ENCODE measurements at places on chromosomes 16 and 17. TPM values are rescaled to one million over a fixed set of nuclear protein-coding genes. Genes with fewer than 3 reads are reported as not detected.

DNA sequence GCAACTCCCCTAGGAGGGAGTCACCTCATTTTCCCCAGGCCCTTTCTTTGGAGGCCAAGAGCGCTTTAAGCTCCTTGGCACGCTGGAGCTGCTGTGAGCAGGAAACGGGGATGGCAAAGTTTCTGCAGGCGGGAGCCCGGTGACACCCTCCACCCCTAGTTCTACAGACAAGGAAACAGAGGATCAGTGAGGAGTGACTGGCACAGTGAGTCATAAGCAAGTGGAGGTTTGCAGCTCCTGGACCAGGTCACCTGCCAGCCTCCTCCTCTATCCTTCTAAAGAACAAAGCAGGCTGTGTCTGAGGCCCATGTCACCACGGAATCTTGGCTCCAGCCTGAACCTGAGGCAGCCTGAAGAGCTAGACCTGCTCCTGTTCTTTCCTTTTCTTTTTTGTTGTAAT lies 141.9 kb downstream of the TMEM132E start:
- no peak for DNase-seq

The MYH1 gene
- not detected for total RNA-seq

DNA sequence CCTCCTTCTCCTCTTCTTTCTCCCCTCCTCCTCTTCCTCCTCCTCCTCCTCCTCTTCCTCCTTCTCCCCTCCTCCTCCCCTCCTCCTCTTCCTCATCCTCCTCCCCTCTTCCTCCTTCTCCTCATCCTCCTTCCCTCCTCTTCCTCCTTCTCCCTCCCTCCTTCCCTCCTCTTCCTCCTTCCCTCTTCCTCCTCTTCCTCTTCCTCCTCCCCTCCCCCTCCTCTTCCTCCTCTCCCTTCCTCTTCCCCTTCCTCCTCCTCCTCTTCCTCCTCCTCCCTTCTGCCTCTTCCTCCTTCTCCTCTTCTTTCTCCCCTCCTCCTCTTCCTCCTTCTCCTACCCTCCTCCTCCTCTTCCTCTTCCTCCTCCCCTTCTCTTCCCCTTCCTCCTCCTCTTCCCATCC lies 5.1 kb upstream of the PITPNM3 start:
- DNase-seq = no peak

The SLC38A8 gene
- 0.80 TPM for total RNA-seq

- DNase-seq = peak; percentile 17
Measured at GRCh38 chr17:31068291-31068690, 26.5 kb upstream of the NF1 start.

GRCh38 chr16:75087375-75087979 lies 29.1 kb downstream of the LDHD start:
- no peak for DNase-seq

- DNase-seq = no peak
Measured at GRCh38 chr16:47644166-47644565, 183.0 kb downstream of the PHKB start.

The CDT1 gene
- total RNA-seq = 25.3 TPM

DNA sequence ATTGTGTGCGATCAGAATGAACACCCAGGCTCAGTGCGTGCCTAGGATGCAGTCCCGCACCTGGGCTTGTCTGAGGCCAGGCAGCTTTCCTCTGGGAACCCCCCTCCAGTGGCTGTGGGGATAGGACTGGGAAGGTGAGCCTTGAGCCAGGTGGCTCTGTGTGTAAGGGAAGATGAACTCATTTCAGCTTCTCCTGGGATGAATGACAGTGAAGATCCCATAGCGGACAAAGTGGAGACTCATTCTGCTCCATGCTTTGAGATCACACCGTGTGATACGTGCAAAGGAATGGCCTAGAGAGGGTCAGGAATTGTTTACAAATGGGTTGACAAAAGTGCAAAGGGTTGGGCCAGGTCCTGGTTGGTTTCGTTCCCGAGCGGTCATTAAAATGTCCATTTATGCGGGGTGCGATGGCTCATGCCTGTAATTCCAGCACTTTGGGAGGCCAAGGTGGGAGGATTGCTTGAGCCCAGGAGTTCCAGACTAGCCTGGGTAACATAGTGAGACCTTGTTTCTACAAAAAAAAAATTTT lies 15.8 kb downstream of the GPRC5C start:
- no peak for DNase-seq

DNA sequence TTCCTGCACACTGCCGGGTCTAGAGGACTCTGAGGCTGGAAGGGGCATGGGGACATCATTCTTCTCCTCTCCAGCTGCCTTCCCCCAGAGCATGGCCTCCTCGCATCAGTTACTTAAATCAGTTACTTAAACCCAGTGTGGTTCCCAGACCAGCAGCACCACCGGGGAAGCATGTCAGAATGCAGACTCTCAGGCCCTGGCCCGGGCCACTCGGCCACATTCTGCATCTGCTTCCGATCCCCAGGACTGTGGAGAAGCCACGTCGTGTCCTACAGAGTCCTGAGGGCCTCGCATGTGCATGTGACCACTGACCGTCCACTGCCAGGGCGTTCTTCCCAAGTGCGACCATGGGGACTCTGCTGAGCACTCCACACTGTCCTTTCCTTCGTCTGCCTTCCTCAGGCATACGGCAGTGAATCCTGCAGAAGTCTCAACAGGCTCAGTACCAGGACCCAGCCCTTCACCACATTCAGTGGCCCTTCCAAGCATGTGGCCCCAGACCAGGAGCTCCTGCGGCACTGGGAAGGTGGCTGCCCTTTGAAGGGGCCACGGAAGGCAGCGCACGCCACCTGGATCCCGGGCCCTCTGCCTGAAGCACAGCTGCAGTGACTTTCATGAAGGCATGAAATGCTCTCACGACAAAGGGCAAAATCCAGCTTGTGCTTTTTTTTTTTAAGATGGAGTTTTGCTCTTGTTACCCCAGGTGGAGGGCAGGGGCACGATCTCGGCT lies 46.9 kb upstream of the RASD1 start:
- DNase-seq = no peak

GRCh38 chr17:45388604-45389325 lies 43.9 kb downstream of the ARHGAP27 start:
- DNase-seq = no peak

The HSPB9 gene
- total RNA-seq = not detected

The DRC3 gene
- 15.4 TPM for total RNA-seq

DNA sequence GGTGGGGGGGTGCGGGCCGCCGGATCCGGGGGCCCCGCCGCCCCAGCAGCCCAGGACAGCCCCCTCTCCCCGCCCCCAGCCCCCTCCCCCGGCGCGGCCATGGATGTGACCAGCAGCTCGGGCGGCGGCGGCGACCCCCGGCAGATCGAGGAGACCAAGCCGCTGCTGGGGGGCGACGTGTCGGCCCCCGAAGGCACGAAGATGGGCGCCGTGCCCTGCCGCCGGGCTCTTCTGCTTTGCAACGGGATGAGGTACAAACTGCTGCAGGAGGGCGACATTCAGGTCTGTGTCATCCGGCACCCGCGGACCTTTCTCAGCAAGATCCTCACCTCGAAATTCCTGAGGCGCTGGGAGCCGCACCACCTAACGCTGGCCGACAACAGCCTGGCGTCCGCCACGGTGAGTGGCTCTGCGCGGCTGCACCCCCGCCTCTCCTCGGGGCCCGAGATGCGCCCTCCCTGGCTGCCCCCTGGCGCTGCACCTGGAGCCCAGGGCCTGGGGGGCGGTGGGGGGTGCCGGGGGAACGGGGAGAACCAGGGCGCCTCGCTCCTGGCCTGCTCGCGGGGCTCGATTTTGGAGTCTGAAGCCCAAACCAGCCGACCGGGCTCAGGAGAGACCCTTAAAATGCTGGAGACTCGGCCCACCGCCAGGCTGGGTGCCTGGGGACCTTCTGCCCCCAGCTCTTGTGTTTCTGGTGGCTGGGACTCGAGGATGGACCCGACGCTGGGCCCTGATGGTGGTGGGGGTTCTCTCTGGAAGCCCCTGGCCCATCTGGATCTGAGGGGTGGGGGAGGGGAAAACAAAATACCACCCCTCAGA lies 744 bp downstream of the CMIP start:
- peak; percentile 33 for DNase-seq

The GLIS2 gene
- total RNA-seq = 22.2 TPM

GRCh38 chr17:37756051-37756450 lies 11.2 kb upstream of the HNF1B start:
- no peak for DNase-seq

The FN3K gene
- total RNA-seq = 40.4 TPM

The ZPBP2 gene
- not detected for total RNA-seq

The SLFN14 gene
- total RNA-seq = not detected

The CA4 gene
- 8.2 TPM for total RNA-seq

- no peak for DNase-seq
Measured at GRCh38 chr17:69869667-69870066, 205.4 kb upstream of the KCNJ16 start.

The CD7 gene
- total RNA-seq = 0.31 TPM

GRCh38 chr17:46266656-46267544 lies 28.0 kb upstream of the LRRC37A start:
- peak; percentile 72 for DNase-seq

GRCh38 chr17:34386343-34386696 lies 23.3 kb upstream of the CCL1 start:
- DNase-seq = no peak

The HSD11B2 gene
- 38.7 TPM for total RNA-seq

DNA sequence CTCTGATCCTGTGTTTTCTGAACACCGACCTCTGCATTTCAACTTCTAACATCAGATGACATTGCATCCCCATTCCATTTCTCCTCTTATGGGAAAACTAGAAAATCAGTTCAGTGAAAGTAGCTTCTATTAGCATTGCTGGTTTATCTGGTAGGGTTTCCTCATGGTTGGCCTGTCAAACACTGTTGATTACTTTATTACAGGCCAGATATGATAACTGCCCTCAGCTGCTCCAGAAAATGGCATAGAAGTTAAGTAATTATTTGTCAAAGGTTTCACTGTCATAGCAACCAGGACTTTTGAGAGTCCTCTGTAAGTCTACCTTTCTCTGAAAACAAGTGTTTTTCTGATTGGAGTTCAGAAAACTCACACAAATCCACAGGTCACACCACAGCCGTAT lies 3.0 kb downstream of the GFOD2 start:
- DNase-seq = no peak

DNA sequence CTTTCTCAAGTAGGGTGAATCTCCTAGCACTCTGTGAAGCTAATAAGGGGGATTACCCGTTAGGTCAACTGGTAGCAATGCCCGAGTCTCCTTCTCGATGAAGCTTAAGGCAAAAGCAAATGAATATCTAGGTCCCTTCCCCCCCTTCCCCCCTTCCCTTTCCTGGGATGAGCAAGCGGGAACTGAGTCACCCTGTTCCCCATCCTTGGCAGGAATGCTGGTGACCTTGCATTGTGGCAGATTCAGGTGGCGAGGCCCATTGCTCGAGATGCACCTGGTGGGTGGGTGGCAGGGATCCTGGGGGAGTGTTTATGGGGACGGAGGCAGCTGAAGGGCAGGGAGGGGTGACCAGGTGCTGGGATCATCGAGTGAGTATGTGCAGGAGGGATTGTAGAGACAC lies 7.1 kb downstream of the NXPH3 start:
- DNase-seq = no peak

DNA sequence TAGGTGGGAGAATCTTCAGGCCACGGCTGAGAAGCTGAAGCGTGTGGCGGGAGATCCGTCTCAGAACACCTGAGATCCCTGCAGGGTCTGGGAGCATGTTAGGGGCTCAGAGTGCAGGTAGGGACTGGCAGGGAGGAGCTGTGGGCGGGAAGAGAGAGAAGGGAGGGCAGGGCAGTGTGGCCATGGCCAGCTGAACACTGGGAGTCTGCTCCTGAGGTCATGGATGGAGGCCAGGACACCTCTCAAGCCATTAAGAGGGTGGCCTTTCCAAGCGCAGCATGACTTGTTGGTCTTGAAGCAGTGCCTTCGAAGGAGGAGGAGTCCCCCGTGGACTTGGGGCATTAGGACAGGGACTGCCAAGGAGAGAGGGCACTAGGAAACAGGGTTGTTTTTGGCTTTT lies 23.7 kb downstream of the NAA60 start:
- DNase-seq = no peak

DNA sequence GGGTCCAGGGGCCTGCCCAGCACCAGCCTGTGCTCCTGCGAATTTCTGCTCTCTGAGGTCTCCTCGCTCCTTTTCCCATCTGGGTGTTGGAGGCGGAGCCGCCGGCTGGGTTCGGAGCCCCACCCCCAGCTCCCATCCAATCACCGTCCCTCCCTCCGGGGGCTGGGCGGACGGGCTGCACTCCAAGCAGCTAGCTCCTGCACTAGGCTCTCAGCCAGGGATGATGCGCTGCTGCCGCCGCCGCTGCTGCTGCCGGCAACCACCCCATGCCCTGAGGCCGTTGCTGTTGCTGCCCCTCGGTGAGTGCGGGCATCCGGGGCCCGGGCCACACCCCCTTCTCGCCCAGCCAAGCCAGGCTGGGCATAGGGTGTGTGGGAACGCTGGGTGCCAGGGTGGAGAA lies at the start of gene NRN1L:
Gene NRN1L (plus strand): TSS at position 202 of the 400 bp plus-strand sequence. CDS start 19 bp downstream, at position 221.
- DNase-seq = peak; percentile 34

The HYDIN gene
- total RNA-seq = 25.7 TPM

The WNT3 gene
- total RNA-seq = 8.1 TPM

GRCh38 chr16:66381585-66382170 lies 15.2 kb downstream of the CDH5 start:
- no peak for DNase-seq

GRCh38 chr16:56970934-56971767 lies 9.4 kb downstream of the CETP start:
- DNase-seq = no peak

The TNFRSF13B gene
- total RNA-seq = not detected

The ABCA10 gene
- 0.44 TPM for total RNA-seq

The EME1 gene
- total RNA-seq = 10.1 TPM

The GFOD2 gene
- total RNA-seq = 40.7 TPM

The AIPL1 gene
- total RNA-seq = not detected

- no peak for DNase-seq
Measured at GRCh38 chr17:73338566-73339197, 26.9 kb upstream of the CDC42EP4 start.

The SLC16A6 gene
- total RNA-seq = 0.24 TPM

DNA sequence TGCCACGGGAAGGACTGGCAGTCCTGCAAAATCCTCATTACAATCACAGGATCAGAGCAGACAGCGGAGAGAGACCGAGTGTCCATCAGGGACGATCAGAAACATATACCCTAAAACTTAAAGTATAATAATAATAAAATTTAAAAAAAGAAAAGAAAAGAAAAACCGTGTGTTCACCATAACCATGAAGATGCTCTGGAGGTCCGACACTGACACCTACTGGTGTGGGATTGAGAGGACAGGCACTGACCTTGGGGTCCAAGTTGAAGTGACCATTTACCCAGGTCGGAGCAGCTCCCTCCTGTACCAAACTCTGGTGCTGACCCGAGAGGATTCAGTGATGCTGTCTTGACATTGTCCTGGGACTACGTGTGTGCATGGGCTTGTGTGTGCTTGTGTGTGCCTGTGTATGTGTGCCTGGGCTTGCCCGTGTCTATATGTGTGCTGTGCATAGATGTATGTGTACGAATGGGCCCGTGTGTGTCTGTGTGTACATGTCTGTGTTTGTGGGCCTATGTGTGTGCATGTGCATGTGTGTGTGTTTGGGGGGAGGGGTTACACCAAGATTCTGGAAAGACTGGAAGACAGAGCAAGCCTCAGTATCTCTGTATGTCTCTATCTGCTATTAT lies 10.0 kb upstream of the CD300LD start:
- peak; percentile 41 for DNase-seq

The MEFV gene
- total RNA-seq = not detected

GRCh38 chr17:31385428-31386285 lies 5.8 kb upstream of the RAB11FIP4 start:
- DNase-seq = no peak

GRCh38 chr16:90047714-90048346 lies 28.6 kb upstream of the DBNDD1 start:
- DNase-seq = no peak
